CD4-positive, alpha-beta T cell treated with Interleukin-15 for 4 hours (primary cell): ENCODE measurements at places on chromosomes 6 and 20.

GRCh38 chr20:1809611-1810510, 85.3 kb upstream of the SIRPA start:
- no peak for DNase-seq

GRCh38 chr6:30149858-30150550, 11.0 kb downstream of the TRIM10 start:
- no peak for DNase-seq

DNA sequence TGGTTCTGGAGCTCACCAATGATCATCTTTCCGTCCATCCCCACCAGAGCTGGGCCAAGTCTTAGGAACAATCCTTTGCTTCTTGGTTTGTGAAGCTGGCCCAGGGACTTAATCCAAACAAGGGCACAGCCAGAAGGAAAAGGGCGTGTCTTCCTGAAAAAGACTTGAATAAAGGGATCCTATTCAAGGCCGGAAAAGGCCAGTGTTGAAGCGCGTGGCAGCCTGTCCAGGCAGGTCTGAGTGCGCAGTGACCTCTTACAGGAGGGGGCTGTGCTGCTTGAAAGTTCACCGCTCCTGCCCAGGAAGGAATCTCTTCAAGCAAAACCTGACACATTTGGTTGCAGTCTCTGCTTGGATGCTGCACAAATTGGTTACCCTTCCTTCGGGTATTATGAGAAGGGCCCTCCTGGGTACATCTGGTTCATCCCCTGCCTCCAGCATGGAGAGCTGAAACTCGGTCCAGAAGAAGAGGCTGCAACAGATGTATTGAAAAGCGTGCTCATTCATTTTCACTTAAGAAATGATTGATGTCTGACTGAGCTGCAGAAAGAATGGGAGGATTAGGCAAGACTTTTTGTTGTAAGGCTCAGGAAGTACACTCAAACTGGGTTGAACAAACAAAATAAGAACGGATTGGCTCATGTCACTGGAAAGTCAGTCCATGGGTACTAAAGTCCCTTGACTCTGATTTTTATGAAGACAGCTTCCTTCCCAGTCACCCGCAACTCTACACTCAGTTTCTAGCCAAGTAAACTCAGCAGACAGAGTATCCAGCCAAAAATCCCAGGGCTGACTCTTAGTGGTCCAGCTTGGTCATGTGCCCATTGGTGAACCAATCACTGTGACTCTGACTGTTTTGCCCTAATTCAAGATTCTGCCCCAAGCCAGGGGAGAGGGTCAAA, 136.3 kb downstream of the TFAP2C start:
- no peak for DNase-seq

DNA sequence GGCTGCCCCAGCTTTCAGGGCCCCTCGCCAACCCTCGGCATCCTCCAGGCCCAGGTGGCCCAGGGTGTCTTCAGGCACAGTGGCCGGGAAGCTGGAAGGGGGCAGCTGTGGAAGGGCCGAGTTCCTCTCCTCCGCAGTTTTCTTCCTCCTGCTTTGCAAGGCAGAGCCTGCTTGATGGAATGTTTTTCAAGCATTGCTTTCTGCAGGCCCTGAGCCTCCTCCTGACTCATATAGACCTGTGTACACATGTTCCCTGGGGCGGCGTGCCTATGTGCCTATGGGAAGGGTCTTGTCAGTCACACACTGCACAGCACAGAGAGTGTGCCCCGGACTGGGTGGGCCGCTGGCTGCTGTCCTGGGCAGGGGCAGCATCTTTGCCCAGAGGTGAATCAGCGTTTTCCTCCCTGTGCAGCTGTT, 107.5 kb downstream of the ERMARD start:
- no peak for DNase-seq

DNA sequence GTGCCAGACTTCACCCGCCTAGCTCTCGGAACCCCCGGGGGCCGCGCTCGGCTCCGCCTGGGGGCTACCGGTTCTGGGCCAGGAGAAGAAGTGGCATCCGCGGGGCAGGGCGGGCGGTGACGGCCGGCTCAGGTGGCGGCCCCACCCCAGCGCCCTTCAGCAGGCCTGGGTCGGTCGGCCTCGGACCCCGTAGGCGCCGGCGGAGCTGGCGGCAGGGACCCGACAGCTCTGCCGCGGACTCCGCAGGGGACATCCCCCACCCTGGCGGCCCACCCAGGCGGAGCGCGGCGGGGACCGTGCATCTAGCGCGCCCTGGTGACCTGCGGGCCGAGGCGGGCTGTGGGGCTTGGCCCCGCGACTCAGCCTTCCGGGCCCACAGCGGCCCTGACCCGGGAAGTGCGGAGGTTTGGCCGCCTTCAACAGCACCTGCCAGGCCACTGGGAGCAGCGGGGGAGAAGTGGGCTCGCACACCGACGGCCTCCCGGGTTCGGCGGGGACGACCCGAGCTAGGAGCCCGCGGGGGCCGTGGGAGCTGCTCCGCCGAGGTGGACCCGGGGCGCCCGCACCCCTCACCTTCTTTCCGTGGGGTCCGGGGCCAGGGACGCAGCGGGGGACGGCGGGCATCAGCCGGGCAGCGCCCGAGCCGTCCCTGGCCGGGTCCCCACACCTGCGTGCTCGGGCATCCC, 87.1 kb downstream of the TMEM242 start:
- no peak for DNase-seq

- no peak for DNase-seq
These were observed 49.1 kb upstream of the DST start for GRCh38 chr6:56691814-56692213.

DNA sequence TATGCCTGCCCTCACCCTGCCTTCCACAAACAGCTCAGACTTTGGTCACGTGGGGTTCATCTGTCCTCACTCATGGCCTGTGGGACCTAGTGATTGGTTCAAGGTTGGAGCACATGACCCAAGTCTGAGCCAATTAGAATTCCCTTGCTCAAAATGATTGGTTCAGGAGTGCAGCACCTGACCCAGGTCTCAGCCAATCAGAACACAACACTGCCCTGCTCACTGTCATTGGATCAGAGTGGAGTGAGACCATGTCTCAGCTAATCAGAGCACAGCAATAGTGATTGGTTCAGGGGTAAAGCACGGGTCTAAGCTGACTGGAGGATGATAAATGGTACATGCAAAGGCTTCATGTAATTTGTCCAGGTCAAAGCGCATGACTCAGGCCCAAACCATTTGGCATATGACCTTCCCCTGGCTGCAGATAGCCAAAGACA, 102.2 kb downstream of the PREX1 start:
- DNase-seq, result no peak

DNA sequence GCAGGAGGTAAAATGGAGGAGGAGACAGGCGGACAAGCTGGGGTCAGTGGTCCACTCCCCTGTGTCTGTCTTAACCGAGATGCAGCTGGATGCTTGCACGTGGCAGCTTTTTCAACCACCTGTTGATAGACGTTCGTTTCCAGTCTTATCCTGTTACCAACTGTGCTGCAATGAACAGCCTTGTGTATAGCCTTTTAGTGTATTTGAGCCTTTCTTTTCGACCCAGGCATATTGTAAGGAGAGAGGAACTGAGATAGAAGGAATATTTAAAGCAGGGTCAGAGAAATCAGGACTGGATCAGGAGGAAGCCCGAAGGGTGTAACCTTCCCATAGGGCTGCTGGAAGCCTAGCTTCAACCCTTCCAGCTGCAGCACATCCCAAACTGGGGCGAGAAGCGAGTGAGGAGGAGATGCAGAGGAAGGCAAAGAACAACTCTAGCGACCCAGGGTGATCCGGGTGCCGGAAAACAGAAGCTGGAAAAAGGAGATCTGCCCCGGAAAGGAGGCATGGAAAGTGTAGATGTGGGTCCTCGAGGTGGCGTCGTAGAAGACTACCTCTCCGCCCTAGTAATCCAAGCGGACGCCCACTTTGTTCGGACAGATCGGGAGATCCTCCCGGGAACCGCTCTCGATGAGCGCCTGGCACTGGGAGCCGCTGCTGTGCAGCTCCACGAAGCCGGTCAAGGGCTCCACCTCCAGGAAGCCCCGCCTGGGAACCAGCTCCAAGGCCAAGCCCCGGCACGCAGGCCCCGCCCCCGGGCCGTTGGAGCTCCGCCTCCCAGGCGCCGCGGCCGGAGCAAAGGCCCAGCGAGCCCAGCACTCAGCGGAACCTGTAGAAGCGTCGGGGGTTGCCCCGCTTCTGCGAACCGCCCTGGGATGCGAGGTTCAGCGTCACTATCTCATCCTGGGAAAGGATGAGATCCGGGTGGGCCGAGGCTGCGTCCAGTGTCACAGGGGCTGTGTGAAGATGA, 11.2 kb downstream of the TRIM31 start:
- DNase-seq, result peak; percentile 55

GRCh38 chr20:39986173-39986904, 702.7 kb downstream of the MAFB start:
- DNase-seq, result no peak

DNA sequence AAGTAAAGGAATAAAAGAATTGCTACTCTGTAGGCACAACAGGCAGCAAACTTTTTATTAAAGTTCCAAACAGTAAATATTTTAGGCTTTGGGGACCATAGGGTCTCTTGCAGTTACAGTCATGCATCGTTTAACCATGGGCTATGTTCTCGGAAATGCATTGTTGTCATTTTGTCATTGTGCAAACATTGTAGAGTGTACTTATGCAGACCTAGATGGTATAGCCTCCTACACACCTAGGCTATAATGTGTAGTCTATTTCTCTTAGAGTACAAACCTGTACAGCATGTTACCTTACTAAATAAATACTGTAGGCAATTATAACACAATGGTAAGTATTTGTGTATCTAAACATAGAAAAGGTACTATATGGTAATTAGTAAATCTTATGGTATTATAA, 54.7 kb downstream of the CDS2 start:
- no peak for DNase-seq

- no peak for DNase-seq
These were observed 503 bp upstream of the GPLD1 start for GRCh38 chr6:24489881-24490280.

DNA sequence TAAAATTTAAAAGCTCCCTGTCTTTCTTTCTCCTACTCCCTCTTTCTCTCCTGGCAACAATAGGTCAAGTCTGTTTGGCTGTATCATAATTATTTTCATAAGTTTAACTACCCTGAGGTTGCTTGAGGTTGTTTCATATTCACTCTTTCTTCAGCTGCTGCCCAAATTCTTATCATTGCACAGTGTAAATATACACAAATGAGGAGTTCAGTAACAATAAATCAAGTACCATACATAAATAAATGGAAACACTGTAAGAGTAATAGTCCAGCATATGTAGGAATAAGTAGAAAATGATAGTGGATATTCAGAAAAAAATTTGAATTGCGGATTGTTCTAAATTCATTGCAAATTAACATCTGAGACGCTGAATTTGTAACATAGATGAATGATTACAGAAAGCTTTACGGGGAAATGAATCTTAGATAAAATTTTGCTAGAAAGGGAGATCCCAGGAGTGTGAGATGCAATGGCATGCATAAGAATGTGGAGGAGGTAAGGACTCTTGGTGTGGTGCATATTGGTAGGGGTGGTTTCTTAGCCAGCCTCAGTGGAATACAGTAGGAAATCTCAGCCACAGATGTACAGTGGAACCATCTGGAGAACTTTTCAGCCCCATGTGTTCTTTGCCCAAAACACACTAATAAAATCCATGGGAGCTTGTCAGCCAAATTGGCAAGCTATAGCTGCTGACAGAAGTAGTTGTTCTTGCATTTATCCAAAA, 480.7 kb downstream of the HTR1B start:
- DNase-seq, result no peak

- DNase-seq, result peak; percentile 2
These were observed 373.5 kb upstream of the BTBD3 start for GRCh38 chr20:11544029-11544678.

- no peak for DNase-seq
These were observed 223.6 kb upstream of the CITED2 start for GRCh38 chr6:139597771-139598755.

GRCh38 chr6:1702580-1703051, 92.9 kb downstream of the FOXC1 start:
- DNase-seq, result no peak

- DNase-seq, result no peak
These were observed 34.9 kb downstream of the PTPN1 start for GRCh38 chr20:50545126-50545525.

- DNase-seq, result no peak
These were observed 193.3 kb downstream of the CLIC5 start for GRCh38 chr6:45822246-45822812.

- no peak for DNase-seq
These were observed 123.2 kb upstream of the BTBD3 start for GRCh38 chr20:11794525-11794924.

- DNase-seq, result no peak
These were observed 25.3 kb downstream of the ANKS1A start for GRCh38 chr6:34914358-34914757.

GRCh38 chr6:87364602-87365252, 20.1 kb downstream of the C6orf163 start:
- no peak for DNase-seq

- no peak for DNase-seq
These were observed 198.0 kb downstream of the RNF144B start for GRCh38 chr6:18585032-18585573.

DNA sequence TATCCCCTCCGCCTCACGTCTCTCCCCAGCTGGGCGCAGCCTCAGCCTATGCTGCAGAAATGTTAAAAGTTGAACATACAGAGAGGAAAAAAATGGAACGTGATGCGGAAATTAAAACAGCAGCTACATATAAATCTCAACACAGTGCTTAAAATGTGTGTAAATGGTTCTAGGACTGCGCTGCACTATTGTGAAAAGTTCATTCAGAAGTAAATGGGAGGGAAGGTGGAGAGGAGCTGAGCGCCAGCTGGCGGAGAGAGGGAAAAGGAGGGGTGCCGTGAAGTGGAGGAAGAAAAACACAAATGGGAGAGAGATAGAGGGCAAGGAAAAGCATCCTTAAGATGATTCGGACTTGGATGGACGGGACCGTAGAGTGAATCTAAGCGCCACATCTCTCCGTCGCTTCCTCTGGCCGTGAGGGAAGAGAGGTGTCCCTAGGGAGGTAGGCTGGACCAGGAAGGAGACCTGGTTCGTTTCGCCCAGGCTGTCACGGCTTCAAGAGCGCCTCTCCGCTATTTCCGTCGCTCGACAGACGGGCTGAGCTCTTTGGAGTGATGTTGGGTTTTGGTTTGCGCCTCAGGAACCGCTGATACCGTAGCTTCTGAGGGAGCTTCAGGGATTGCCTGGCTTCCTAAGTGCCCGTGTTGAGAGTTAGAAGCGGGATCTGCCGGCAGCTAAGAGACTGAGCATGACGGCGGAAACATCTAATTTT, 113.7 kb downstream of the TRIM27 start:
- no peak for DNase-seq

DNA sequence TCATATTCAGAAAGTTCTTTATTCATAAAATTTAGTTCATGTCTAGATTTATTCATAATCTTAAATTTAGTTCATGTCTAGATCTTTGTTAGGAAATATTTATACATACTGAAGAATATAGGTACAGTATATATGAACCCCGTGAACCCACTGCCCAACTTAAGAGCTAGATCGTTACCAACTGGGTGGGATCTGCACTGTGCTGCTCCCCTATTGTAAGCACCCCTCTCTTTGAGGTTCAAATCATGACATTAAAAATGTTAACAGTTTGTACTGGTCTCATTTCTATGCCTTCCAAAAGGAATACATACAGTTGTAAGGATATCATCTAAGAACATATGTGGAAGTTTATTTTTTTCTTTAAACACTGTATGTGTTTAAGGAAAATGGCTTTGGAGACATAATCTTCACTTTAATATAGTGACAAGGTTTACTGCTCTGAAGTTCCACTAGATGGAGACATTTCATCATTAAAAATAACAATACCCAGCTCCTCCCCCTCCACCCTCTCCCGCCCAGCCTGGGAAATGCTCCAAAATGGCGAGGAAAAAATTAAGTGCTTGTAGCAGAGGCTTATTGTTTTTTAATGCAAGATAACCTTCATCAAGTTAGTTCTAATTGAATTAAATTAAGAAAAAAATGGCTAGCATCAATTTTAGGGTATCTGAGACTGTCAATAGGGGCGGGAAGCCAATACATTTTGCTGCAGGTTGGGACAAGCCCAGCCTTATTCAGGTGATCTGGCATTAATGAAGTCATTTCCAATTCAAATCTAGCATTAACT, 104.1 kb upstream of the TRAF3IP2 start:
- DNase-seq, result peak; percentile 73
